KBM-7 (cell line): ENCODE measurements at places on chromosomes 7 and 10.

- DNase-seq, result no peak
Observed at GRCh38 chr7:26992670-26993069, 103.1 kb downstream of the HOXA1 start.

DNA sequence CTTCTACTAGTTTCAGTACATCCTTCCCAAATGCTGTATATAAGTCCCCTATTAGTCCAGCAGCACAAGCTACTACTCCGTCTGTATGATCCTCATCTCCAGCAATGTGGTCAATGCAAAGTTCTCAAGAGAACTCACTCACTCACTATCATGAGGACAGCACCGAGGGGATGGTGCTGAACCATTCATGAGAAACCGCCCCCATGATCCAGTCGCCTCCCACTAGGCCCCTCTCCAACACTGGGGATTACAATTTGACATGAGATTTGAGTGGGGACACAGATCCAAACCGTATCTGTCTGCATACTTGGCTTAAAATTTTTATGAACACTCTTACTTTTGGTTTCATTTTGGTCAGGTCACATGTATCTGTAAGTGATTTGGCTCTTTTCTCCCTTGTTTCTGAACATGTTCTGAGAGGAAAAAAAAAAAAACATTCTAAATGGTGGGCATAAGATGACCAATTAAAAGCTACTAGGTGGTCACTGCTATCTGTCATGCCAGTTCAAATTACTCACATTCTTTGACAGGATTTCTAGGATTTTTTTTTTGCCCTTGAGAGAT is 60.1 kb downstream of the ZNF783 start:
- DNase-seq, result no peak

GRCh38 chr7:157625973-157626742 is 289.4 kb downstream of the DNAJB6 start:
- no peak for DNase-seq

GRCh38 chr10:49254556-49255318 is 44.2 kb upstream of the C10orf71 start:
- peak; percentile 66 for DNase-seq

- no peak for DNase-seq
Observed at GRCh38 chr7:69982197-69982596, 383.9 kb downstream of the AUTS2 start.

DNA sequence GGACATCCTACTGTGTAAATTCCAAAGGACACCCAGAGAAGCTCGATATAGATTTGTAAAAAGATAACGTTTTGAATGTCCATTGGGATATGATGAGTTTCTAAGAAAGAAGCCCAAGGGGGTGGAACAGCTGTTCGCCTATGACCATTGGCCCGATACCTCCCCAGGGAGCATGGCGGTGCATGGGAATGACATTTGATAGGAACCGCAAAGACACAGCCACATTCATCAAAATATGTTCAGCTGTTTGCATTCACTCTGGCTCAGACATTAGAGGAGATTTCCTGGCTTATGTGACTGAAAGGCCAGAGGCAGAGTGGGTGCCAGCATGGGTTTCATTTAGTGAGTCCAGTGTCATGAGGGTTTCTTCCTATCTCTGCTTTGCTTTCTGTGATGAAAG is 56.0 kb upstream of the BAIAP2L1 start:
- no peak for DNase-seq

GRCh38 chr10:80684259-80684658 is 146.6 kb downstream of the SH2D4B start:
- DNase-seq, result peak; percentile 5

- DNase-seq, result no peak
Observed at GRCh38 chr7:114821030-114821900, 100.6 kb upstream of the MDFIC start.

- peak; percentile 64 for DNase-seq
Observed at GRCh38 chr10:12077580-12078180, 8.9 kb downstream of the DHTKD1 start.

GRCh38 chr10:106519376-106520030 is 645.0 kb downstream of the SORCS1 start:
- no peak for DNase-seq

DNA sequence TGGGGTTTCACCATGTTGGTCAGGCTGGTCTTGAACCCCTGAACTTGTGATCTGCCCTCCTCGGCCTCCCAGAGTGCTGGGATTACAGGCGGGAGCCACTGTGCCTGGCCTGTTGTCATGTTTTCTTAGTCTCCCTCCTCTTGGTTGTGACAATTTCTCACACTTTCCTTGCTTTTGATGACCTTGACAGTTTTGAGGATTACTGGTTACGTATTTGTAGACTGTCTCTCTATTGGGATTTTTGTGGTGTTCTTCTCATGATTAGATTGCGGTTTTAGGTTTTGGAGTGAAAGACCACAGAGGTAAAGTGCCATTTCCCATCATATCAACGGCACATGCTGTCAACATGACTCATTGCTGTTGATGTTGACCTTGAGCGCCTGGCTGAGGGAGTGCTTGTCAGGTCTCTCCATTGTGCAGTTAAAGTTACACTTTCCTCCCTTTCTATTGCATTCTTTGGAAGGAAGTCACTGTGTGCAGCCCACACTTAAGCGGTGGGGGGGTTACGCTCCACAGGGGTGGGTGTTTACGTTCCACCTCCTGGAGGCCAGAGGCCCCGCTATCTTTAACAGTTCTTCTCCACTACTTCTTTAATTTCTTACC is 10.8 kb downstream of the NEURL1 start:
- peak; percentile 84 for DNase-seq

GRCh38 chr7:142469696-142470543 is 212.1 kb upstream of the PRSS58 start:
- DNase-seq, result peak; percentile 49

GRCh38 chr7:77383333-77383740 is 32.8 kb downstream of the GSAP start:
- DNase-seq, result no peak

DNA sequence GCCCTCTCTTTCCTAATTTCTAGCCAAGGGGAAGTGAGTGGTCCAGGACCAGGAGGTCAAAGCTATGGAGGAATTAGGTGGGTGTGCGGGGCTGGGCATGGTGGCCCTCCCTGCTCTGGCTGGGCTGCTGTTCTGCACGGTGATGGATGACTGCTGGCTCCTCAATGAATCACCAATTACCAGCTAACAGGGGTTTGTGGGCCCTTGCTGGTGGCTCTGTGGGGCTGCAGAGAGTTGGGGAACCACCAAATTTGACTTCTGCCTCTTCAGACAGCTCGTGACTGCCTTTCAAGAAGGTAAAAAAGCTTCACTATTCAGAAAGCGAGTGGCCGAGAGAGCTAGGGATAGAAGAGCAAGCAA is 35.0 kb upstream of the HABP2 start:
- DNase-seq, result no peak

DNA sequence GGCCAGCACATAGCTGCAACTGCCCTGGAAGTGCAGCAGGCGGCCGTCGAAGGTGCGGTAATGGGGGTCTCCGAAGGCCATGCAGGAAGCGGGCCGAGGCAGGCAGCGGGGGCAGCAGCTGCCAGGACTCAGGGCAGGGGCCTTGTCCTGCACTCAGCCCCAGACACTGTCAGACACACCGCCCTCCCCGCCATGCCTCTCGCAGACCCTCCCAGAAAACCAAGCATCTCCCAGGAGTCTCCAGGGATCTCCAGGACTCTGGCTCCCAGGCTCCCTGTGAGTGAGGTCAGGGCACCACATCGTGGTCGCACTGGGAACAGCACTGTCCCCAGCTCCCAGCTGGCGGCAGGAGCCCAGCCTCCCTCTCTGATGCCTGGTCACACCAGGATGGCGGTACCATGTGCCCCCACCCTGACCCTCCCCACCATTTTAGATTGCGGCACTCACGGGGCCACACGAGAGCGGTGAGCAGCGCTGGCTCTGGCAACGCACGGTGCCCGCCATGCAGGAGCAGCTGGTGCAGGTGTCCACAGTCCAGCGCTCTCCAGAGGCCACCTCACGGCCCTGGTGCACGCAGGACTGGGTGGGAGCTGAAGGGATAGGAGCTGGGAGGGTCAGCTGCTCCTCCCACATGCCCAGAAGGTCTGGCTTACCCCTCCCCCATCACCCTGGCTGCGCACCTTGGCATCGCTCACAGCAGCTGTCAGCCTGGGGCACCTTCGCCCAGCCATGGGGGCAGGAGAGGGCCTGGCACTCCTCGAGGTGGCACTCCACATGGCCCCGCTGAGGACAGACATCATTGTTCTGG is 17.5 kb downstream of the ATP6V1F start:
- DNase-seq, result peak; percentile 53

DNA sequence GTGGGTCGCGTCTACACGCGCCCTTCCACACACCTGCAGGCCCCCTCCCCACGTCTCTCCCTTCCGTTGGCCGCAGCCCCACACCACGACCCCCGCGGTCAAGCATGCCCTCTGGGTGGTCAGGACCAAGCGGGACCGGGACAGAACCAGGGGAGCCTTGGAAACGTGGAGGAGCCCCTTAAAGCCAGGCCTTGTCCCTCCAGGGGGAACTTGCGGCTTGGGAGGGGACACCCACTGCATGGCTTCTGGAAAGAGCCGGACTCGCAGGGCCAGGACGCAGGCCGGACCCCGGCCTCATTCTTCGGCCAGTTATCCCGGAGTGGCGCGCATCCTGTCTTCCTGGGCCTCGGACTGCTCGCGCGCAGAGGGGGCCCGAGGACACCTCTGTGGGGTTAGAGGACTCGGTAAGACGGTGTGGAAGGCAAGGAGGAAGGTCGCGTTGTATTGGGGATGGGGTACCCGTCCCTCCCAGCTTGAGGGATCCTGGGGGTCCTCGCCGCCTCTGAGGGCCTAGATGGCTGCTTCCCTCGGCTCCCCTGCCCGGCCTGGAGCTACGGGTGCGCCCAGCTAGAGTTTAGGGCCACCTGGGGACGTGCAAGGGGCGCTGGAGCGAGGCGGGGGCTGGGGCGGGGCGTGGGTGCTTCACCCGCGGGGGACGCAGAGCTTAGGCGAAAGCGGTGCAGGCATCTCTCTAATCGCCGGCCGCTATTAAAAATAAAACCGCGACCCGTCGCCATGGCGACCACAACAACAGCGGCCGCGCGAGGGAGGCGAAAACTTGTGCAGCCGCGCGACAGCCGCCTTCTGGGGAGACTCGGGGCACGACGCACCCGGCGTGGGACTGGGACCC is 1.8 kb upstream of the PDGFA start:
- peak; percentile 42 for DNase-seq
